ENCODE measurements at places on chromosomes 4 and X. TPM values are rescaled to one million over a fixed set of nuclear protein-coding genes. Genes with fewer than 3 reads are reported as not detected.

FAM47A gene
- not detected for polyA plus RNA-seq

RASL11B gene
- polyA plus RNA-seq, result 8.8 TPM

DNA sequence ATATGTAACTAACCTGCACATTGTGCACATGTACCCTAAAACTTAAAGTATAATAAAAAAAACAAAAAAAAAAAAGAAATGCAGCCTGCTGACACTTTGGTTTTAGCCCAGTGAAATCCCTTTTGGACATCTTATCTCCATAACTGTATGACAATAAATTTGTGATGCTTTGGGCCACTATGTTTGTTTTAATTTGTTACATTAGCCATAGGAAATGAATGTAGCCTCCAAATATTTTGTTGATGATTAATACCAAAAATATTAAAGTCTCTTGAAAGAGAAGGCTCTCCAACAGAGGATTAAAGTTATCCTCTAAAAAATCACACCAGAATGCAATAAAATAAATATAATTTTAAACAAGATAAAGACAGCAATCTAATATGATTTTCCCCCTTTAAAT lies 852.7 kb upstream of the SLIT2 start:
- no peak for DNase-seq

- DNase-seq, result no peak
Measured at GRCh38 chr4:42816880-42817400, 75.6 kb upstream of the GRXCR1 start.

DNA sequence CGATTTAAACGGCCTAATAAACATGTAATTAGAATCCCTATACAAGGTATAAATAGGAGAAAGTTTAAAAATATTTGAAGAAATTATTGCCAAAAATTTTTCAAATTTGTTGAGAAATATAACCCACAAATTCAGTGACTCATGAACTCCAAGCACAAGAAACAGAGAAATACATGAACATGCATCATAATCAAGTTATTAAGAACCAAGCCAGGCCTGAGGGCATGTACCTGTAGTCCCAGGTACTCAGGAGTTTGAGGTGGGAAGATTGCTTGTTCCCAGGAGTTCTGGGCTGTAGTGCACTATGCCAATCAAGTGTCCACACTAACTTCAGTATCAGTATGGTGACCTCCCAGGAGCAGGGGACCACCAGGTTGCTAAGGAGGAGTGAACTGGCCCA lies 341.9 kb downstream of the CAMK2D start:
- no peak for DNase-seq

HTRA3 gene
- polyA plus RNA-seq, result 47.5 TPM

DNA sequence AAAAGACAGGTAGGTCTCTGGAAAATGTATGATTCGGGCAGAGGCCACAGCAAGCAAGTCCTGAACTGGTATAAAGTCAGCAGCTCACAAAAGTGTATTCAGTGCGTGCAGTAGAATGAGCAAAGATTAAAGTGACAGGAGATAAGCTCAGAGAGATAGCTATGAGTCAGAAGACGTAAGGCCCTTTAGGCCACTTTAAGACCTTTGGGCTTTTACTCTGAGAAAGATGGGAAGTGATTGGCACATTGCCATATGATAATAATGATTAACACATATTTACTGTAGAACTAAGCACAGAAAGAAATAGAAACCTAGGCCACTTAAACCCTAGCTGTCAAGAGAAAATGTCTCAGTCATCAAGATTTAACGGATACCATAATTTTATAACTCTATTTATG lies 51.7 kb downstream of the TBCK start:
- no peak for DNase-seq

- DNase-seq, result peak; percentile 8
Measured at GRCh38 chr4:64584981-64585557, 175.8 kb upstream of the TECRL start.

DNA sequence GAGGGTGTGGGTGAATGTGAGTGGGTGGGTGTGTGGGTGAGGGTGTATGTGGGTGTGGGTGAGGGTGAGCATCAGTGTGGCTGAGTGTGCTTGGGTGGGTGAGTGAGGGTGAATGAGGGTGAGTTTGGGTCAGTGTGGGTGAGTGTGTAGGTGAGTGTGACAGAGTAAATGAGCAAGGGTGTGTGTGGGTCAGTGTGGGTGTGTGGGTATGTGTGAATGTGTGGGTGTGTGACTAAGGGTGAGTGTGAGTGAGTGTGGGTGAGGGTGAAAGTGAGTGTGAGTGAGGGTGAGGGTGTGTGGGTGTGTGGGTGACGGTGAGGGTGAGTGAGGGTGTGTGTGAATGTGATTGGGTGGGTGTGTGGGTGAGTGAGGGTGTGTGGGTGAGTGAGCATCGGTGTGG lies 1676.7 kb upstream of the TENM3 start:
- no peak for DNase-seq

ADH7 gene
- polyA plus RNA-seq, result not detected

- no peak for DNase-seq
Measured at GRCh38 chr4:184248216-184248615, 30.5 kb upstream of the ENPP6 start.

GRCh38 chr4:79917246-79917645 lies 155.8 kb downstream of the ANTXR2 start:
- no peak for DNase-seq

PNMA3 gene
- polyA plus RNA-seq, result 1.6 TPM

DYNLT3 gene
- 9.7 TPM for polyA plus RNA-seq

EPHA5 gene
- 0.43 TPM for polyA plus RNA-seq

DNA sequence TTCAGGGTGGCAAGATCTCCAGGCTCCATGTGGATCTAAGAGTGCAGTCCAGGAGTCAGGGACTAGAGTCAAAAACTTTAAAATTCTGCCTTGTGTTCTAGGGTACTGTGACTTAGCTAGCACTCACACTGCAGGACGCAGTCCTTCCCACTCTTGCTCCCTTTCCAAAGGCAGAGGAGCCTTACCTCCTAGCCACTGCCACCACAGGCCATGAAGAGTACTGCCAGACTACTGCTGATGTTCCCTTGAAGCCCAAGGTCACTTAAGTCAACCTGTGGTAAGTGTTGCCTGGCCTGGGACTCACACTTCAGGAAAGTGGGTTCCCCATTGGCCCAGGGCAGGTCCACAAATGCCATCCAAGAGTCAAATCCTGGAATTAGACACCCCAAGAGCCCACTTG lies 632.2 kb downstream of the PCDH19 start:
- no peak for DNase-seq

DNA sequence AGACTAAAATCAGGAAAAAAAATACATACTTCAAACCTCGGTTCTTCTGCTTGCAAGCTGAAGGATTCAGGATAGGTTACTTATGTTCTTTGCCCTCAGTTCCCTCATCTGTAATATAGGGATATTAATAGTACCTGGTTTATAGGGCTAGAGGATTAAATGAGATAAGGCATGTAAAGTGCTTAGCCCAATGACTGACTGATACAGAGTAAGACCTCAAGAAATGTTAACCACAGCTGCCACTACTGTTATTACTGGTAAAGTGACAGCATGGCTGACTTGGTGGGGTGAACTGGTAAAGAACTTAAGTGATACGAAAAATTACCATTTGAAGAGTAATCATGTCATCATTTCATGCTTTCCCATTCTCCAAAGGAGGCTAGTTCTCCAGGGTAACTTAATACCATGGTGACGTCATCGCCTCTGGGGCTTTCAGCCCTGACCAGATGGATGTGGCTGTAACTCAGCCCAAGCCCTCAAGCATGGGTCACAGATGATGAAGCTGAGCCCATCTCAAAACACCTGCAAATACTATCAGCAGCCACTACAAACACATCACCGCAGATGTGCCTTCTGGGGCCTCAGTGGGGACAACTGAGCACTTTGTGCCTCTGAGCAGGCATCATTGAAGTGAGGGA lies 44.5 kb upstream of the SCML1 start:
- DNase-seq, result no peak

KCND1 gene
- polyA plus RNA-seq, result 1.2 TPM

DNA sequence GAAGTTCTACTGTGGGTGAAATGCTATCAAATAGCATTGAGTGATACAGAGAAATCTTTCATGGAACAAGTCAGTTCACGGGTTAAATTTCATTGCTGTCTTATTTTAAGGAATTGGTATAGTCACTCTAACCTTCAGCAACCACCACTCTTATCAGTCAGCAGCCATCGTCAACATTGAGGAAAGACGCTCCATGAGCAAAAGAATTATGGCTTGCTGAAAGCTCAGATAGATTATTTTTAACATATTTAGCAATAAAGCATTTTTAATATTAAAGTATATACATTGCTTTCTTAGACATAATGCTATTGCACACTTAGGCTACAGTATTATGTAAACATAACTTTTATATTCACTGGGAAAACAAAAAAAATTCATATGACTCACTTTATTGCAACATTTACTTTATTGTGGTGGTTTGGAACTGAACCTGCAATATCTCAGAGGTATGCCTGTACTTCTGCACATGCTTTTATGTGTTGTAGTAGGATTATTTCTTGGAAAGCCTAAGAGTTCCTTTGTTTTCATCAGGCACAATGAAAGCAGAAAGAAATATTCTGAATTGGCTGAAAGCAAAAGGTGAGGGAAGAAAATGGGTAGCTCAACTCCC lies 586.7 kb downstream of the GBA3 start:
- DNase-seq, result no peak

DNA sequence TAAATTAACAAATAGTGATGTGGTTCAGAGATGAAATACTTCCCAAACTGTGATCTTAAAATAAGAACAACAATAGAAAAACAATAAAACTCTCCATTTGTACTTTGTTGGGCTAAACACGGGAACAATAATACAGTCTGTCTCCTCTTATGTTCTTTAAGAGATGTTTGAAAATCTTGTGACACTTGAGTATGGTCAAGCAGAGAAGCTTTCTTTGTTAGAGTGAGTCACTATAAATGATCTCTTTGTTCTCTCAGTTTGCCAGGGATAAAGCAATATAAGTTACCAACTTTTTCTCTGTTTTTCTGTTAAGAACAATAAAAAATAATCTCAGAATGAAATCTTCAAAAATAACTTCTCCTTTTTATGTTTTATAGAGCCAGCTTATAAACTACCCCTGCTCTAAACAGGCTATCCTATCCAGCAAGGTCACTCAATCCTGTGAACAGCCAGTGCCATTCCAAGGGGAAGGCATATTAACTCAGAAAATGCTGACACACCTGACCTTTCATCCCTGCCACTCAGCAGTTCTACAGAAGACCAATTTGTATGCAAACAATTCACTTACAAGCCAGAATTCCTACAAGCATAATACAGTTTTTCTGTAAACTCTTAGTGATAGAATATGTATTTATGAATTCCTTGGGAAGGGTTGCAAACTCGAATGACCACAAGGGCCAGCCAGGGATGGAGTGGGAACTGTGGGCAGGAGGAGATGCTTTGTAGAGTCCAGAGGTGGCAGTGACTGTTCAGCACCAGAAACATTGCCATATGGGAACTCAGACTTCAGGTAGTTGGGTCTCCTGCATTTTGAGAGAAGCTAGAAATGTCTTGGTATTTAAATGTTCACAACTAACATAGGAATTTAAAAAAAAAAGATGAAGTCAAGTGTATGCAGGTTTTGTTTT lies 52.2 kb downstream of the AFM start:
- DNase-seq, result no peak

DNA sequence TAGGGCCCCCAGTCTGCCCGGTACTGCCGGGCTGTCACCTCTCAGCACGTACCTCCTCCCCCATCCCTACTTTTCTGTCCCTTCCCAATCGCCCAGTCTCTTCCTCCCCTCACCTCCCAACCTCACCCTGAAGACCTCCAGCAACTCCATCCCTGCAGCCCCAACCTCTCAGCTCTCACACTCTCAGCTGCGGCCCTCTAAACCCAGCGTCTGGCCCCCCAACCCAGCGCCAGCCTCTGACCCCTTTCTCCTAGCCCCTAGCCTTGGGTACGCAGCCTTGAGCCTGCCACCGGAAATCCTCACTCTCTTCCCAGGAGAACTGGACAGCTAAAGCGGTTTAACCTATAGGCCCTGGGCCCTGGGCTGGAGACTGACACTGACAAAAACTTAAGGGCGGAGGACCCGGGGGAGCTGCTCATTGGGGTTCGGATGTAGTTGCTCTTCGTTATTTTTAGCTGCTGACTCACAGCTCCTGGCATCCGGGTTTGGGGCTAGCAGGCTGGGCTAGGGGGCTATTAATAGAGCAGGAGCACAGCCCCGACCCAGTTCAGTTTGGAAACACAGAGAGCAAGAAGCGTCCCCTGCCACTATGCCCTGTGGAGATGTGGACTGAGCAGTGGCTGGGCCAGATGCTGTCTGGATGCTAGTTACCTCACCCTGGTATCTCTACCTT lies 9.6 kb upstream of the DLG3 start:
- no peak for DNase-seq

ASB11 gene
- 12.2 TPM for polyA plus RNA-seq

COX7B2 gene
- polyA plus RNA-seq, result not detected

DNA sequence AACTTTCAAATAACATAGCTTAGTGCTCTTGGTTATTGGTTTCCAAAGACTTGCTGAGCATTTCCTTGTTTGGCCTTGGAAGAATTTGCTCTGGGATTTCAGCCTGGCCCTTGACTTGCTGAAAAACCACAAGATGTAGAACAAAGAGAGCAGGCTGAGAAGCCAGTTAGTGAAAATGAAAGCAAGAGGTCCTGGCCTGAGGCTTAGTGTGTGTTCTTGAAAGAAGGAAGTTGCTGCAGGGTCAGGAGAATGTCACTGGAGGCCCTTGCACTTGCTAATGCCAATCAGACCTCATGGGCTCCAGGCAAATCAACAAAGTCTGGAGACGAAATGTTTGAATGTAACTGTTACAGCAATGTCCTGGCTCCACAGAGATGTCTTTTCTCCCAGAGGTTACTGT lies 79.4 kb downstream of the SYNPO2 start:
- DNase-seq, result no peak

SLC9A7 gene
- 8.9 TPM for polyA plus RNA-seq

CFAP99 gene
- 0.15 TPM for polyA plus RNA-seq
